Muscle of arm (tissue), 14 donors: ENCODE measurements at places on chromosomes 1 and 21.

- DNase-seq = no peak
Observed at GRCh38 chr1:11227106-11228077, 35.0 kb downstream of the MTOR start.

DNA sequence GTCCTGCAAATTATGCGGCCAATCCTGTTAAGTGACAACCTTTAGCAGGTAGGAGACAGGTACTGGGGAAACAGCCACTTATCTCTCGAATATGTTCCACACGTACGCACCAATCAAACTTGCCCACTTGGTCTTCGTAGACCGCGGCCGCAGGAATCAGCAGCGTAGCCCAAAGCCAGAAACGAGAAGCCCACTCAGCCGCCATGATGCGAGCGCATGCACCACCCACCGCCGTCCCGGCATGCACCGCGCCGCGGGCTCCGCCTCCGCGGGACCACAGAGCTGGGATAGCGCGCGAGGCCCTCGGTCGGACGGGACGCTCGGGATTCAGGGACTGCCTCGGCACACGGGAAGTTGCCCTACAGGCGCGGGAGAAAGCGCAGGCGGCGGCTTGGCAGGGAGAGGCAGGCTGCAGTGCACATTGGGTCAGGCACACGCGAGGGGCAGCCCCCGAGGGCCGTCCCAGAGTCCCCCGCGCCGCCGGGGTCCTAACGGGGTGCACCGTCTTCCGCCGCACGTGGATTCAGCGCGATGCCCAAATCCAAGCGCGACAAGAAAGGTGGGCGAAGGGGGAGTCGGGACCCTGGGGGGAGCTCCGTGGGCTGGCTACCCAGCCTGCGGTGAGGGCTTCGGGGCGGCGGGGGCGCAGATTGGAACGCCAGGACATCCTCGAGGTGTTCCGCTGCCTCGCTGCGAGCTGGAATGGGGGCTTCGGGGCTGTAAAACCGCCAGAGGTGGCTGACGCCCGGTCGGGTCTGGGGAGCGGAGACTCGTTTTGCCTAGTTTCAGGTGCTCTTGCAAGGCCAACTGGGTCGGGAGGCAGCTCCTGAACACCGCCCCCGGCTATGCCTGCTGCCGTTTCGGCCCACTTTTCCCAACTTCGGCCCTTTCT, at the start of the genes EMC1 and MRTO4:
Gene EMC1, minus strand, starts transcription at position 220 of the 892 bp plus-strand sequence. Its CDS starts 15 bp downstream, at position 205.
Gene MRTO4, plus strand, starts transcription at position 501 of the 892 bp plus-strand sequence. Its CDS starts 31 bp downstream, at position 532.
- peak; percentile 92 for DNase-seq

- DNase-seq = no peak
Observed at GRCh38 chr1:93961906-93962305, 52.7 kb upstream of the GCLM start.

DNA sequence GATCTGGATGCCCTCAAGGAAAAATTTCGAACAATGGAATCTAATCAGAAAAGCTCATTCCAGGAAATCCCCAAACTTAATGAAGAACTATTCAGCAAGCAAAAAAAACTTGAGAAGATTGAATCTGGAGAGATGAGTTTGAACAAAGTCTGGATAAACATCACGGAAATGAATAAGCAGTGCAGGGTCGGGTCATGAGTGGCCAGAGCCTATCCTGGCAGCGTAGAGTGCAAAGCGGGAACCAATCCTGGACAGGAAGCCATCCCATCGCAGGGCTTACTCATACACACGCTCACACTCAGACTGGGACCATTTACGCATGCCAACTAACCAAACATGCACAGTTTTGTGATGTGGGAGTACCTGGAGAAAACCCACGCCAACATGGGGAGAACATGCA, 43.1 kb downstream of the ZMYM1 start:
- DNase-seq = no peak

GRCh38 chr1:217089361-217090014, 366.3 kb upstream of the ESRRG start:
- DNase-seq = peak; percentile 61

GRCh38 chr1:45407629-45408287, 67.5 kb upstream of the MUTYH start:
- no peak for DNase-seq

DNA sequence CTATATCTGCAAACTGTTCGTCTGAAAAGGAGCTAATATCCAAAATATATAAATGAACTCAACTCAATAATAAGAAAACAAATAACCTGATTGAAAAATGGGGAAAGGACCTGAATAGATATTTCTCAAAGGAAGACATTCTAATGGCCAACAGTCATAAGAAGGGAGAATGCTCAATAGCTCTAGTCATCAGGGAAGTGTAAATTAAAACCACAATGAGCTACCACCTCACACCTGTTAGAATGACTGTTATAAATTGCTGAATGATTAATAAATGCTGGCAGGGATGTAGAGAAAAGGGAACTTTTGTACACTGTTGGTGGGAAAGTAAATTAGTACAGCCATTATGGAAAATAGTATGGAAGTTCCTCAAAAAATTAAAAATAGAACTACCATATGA, 21.2 kb upstream of the C1orf115 start:
- no peak for DNase-seq

DNA sequence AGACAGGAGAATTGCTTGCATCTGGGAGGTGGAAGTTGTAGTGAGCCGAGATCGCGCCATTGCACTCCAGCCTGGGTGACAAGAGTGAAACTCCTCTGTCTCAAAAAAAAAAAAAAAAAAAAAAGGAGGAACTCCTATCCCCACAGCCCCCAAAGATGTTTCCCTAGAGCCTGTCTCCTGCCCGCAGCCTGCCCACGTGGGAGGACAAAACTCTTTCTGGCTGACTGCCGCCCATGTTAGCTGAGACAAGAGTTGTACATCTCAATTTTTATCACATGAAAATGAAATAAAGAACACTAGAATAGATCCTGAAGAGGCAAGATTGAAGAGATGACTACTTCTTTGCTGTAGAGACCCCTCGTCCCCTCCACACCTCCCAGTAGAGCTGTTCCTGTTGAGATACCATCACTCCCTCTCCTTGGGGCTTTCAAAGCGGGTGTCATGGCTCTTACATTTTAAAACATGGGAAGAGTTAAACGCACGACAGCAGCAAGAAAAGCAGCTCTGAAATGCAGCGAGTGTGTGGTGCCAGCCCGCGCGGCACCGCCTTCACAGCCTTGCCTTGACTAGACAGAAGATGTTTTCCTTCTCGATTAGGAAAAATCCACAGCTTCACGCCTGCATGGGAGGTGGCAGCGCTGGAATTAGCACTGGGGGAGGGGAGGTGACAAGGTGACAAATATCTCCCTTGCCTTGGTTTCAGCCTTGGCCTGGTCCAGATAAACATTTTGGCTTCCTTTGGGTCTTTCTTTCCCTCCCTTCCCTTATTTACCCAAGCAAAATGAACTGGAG, 253.4 kb upstream of the CSF3R start:
- DNase-seq = no peak

DNA sequence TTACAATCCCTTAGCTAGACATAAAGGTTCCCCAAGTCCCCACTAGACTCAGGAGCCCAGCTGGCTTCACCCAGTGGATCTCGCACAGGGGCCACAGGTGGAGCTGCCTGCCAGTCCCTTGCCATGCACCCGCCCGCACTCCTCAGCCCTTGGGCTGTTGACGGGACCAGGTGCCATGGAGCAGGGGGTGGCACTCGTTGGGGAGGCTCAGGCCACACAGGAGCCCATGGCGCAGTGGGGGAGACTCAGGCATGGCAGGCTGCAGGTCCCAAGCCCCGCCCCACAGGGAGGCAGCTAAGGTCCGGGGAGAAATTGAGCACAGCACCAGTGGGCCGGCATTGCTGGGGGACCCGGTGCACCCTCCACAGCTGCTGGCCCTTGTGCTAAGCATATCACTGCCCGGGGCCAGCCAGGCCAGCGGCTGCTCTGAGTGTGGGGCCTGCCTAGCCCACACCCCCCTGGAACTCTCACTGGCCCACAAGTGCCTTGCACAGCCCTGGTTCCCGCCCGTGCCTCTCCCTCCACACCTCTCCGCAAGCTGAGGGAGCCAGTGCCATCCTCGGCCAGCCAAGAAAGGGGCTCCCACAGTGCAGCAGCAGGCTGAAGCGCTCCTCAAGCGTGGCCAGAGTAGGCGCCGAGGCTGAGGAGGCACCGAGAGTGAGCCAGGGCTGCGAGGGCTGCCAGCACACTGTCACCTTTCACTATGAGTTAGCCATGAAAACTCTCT, 117.8 kb downstream of the LIPI start:
- DNase-seq = no peak

DNA sequence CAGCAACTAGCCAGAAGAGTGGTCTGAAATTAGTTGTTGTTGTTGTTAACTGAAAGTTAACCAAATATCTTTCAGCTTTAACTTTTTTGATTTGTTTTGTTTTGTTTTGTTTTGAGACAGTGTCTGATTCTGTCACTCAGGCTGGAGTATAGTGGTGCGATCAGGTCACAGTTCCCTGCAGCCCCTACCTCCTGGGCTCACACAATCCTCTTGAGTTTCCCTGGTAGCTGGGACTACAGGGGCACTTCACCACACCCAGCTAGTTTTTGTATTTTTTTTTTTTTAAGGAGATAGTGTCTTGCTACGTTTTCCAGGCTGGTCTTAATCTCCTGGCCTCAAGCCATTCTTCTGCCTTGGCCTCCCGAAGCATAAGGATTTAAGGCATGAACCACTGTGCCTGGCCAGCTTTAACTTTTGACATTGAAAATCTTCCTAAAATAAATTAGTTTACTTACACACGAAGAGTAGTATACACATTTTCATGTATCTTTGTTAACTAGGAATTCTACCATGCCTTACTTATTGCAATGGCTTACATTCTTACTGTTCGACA, 45.0 kb downstream of the GNG12 start:
- no peak for DNase-seq

- DNase-seq = no peak
Observed at GRCh38 chr1:53182716-53183094, 13.9 kb upstream of the CPT2 start.

DNA sequence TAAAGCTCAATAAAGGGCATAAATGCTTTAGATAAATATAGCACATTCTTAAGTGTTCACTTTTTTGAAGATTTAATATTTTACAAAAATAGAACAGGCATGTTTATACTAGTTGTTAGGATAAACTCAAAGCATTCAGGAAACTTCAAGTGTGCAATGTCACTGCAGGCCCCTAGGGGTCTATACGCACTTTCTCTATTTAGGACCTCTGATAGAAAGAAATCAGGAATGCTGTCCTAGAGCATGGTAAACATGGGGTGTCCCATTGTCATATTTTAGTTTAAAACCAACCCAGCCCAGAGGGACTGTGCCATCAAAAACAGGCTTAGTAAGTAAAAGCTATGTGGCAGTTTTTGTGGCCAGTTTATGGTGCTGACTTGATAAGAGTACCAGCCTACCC, 102.2 kb downstream of the BARHL2 start:
- DNase-seq = no peak

DNA sequence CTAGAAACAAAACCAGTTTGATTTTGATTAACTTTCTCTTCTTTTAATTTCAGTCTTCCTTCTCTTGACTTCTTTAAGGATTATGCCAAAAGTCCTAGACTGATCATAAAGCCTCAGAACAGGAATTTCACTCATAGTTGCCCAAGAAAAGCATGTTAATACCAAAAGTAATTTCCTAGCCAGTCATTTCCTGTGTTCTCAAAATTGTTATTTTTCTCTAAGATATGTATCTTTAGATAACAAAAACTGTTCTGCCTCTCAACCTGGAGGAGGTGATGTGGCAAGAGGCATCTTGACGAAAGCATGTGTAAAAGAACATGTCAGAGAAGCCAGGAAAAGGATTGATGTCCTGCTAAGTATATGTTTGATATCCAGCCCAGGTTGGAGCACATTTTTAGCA, 78.0 kb upstream of the IPO9 start:
- DNase-seq = no peak

- no peak for DNase-seq
Observed at GRCh38 chr1:25037174-25038074, 107.3 kb upstream of the RUNX3 start.

GRCh38 chr1:156929596-156930238, 9.3 kb downstream of the LRRC71 start:
- no peak for DNase-seq

- no peak for DNase-seq
Observed at GRCh38 chr1:36224537-36225282, 467 bp downstream of the THRAP3 start.

GRCh38 chr1:147549526-147549925, 8.2 kb downstream of the BCL9 start:
- DNase-seq = no peak

DNA sequence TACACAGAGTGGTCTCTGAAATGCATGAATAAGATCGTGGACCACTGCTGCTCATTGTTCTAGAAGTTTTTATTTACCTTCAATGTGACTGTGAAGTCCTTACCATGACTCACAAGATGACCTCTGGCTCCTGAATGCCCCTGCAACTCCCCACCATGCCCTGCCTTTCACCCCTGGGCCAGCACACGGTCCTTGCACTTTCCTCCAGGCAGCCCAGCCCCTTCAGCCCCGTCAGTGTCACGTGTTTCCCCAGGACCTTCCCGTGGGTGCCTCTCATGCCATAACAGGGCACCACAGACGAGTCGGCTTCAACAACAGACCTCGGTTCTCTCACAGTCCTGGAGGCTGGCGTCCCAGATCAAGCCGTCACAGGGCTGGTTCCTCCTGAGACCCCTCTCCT, 62.1 kb downstream of the B3GALT5 start:
- DNase-seq = no peak
